ENCODE measurements at places on chromosomes 6 and 20. TPM values are rescaled to one million over a fixed set of nuclear protein-coding genes. Genes with fewer than 3 reads are reported as not detected.

The OR2H2 gene
- not detected for total RNA-seq

DNA sequence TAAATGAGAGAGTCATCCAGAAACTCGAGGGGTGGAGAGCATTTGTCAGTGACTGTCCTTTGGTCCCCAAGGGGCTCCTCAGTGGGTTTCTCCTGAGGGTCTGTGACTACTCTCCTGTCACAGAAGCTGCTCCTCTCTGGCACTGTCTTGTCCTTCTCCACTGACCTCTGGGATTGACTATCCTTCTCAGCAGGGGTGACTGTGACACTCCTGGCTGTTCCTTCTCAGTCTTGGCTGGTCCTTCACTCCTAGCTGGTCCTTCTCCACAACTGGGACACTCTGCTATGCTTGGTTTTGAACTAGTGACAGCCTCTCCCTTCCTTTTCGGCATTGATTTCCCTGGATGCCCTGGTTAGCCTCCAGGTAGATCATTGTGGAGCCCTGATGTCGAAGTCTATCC lies 33.5 kb downstream of the DYNLT1 start:
- no peak for DNase-seq

GRCh38 chr6:21708320-21708580 lies 114.7 kb downstream of the SOX4 start:
- no peak for DNase-seq

DNA sequence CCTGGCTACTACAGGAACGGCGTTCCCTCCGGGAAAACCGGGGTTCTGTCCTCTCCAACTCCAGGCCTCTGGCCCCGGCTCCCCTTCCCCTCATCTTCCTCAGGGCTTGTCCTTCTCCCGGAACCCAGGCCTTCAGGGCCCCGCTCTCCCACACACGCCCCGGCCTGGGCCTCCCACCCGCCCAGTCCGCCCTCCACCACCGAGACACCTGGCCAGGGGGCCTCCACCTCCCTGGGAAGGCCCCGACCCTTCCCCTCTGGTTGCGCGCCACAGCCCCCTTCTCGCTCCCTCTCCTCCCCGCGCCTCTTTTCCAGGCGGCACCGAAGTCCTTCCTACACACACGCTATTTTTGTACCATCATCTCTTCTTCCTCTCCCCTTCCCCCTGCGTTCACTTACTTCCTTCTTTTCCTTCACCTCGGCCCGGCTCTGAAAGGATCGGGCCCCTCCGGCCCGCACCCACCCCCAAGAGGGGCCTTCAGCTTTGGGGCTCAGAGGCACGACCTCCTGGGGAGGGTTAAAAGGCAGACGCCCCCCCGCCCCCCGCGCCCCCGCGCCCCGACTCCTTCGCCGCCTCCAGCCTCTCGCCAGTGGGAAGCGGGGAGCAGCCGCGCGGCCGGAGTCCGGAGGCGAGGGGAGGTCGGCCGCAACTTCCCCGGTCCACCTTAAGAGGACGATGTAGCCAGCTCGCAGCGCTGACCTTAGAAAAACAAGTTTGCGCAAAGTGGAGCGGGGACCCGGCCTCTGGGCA lies 1.3 kb upstream of the SIRPA start:
- peak; percentile 69 for DNase-seq

- DNase-seq, result no peak
Measured at GRCh38 chr6:18362058-18362561, 25.0 kb upstream of the RNF144B start.

DNA sequence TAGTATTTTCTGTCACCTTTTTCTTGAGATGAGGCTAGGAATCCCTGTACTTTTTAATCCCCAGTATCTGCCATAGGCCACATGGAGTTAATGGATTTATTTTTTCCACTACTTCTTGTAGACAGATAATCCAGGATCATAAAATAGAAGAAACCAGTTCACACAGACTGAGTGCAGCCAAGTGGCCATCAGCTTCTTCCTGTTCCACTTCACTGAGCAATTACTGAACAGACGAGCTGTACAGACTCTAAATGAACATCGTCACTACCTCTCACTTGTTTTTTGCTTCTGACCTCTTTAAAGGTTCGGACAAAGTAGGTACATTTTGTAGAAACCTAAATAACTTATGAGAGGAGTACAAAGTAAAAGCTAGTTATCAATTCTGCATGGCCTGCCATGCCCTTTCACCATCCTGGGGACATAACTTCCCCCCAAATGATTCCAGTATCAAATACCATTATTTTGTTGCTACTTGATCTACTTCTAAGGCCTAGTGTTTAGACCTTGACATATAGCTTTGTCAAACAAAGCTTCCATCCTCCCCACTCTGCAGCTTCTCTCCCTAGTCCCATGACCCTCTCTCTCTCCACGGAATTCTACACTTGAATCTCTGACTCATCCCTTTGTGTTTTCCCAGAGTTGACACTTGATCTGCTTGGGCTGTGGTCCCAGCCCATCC lies 34.4 kb upstream of the ARHGAP18 start:
- peak; percentile 69 for DNase-seq

- DNase-seq, result no peak
Measured at GRCh38 chr20:20060234-20060998, 8.1 kb downstream of the CFAP61 start.

DNA sequence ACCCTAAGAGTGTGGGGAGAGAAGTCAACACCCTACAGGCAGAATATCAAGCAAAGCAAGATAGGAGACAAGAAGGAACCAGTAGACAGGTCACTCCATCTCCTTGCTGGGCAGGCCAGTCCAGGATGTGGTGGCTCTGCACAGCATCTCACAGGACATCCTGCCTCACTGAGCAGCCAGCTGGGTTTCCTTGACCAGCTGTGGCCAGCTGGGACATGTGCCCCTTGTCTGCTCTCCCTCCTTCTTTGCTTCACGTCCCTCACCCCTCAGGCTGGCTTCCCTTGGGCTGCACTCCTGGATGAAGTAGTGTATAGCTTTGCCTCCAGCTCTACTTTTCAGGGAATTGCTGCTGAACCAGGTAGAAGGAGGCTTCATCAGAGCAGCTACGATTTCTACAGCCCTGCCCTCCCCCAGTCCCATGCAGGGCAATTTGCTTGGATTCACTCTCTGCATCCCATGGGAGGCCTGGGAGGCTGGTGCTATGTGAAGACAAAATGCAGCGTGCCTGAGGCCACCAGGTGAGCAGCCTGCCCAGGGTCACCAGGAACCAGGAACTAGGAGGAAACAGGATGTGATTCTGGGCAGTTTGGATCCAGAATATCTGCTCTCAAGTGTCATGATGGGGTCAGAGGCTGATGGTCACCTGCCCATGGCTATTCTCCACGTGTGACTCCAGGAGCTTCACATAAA lies 110.0 kb upstream of the PMEPA1 start:
- no peak for DNase-seq

DNA sequence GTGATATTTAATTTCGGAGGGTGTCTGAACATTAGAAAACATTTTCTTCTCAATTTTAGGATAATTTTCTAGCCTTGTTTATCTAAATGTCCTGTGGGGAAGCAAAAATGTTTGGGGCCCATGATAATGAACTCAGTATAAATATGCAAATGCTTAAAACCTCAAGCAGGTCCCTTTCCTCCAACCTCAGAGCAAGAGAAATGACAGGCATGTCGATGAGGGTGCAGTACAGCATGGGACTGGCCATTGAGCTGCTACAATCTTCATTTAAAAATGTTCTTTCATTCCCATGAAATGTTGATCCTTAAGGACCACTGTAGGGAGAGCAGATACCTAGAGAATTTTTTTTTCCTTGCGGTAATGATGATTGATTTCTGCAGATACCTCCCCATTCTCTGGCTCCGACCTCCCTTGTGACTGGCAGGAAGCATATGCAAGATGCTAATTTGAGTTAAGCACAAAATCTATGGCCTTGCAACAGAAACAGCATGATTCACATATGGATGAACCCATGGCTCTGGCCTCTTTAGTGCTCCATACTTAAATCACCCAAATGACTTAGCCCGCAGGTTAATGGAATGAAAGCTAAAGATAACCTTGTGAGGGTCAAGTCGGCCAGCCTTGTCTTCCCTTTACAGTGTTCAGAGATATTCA lies 243.3 kb downstream of the SOX4 start:
- DNase-seq, result no peak

- DNase-seq, result no peak
Measured at GRCh38 chr6:148979014-148979901, 232.4 kb downstream of the UST start.

DNA sequence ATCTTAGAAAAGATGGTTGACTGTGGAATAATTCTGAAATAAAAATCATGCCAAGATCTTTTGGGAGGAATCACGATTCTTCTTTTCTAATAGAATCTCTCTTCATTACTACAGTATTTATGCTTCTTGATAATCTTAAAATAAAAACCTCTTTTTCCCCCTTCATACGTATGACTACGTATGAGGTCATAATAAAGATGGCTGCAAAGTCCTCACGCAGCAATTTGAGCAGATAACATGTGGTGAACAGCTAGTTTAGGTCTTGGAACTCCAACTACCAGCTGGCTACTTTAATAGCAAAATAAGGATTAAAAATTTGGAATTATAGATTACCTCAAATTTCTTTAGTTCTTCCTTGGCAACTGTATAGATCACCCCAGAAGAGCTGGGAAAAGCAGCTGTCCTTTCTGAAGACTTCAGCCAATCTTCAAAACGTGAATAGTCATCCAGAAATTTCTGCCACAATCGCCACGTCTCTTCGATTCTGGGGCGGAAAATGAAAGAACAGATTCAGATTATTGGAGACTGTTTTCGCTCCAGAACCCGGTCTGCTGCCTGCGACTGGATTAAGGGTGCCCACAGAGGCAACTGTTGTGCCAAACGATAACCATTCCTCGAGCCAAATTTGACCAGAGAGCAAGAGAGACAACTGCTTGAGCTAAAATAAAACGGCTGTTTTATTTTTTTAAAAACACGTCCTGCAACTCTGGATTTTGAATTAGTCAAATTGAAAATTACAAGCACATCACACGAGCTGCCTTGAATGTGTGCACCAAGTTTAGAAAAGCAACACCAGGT lies 347.3 kb downstream of the ESR1 start:
- no peak for DNase-seq

The CLPSL1 gene
- not detected for total RNA-seq

DNA sequence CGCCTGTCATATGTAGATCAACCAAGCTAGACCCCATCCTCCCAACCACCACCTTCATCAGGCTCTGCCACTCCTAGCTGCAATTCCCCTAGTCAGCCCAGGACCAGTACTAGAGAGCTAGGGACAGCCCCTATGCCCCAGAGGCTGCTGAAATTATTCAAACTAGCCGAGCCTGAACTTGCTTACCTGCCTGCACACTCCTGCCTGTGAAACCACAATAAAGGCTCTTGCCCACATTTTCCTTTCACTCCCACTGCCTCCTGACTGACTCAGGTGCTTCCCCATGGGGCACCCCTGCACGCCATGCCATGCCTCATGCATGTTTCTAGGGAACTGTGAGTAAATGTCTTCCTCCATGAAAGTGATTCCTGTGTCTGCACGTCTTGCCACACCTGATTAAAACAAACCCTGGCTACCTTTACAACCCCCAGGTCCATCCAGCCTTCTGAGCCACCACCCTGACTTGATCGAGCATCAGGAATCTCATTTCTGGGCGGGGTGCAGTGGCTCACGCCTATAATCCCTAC lies 66.5 kb upstream of the IER3 start:
- DNase-seq, result no peak

The PRSS35 gene
- not detected for total RNA-seq

The TBP gene
- total RNA-seq, result 31.0 TPM

The NCOA6 gene
- 22.7 TPM for total RNA-seq

DNA sequence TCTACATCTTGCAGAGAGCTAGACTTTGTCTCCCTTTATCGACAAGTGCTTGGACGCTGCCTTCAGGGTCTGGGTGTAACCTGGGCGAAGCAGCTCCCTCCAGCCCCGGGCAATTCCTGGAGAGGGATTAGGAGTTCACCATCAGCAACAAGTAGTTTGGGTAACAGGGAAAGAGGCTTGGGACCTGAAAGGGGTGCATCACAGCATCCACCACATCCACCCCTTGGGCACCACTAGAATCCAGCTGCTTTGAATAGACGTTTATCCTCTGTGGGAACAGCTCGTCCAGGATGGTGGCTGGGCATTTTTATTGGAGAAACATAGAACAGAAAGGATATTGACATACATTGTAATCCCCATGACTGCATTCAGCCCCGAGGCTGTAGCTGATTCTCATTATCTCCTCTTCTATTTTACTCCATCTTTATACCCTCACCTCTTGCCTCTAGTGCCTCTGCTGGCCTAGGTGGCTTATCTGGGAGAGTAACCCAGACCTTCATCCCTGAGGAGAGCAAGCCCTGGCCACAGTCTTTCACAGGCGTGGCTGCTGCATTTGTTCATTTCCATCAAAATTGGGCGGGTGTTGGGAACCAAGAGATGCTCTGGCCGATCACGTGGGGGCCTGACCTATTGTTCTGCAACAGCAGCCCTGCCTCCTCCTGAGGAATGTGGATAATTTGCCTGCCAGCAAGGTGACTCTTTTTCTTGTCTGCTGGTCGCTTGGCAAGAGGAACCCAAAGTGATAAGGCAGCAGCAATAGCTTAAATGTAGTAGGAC lies 109.2 kb upstream of the RALGAPA2 start:
- no peak for DNase-seq

The SIM1 gene
- total RNA-seq, result not detected

GRCh38 chr20:62900692-62901584 lies 25.4 kb downstream of the DIDO1 start:
- DNase-seq, result no peak

DNA sequence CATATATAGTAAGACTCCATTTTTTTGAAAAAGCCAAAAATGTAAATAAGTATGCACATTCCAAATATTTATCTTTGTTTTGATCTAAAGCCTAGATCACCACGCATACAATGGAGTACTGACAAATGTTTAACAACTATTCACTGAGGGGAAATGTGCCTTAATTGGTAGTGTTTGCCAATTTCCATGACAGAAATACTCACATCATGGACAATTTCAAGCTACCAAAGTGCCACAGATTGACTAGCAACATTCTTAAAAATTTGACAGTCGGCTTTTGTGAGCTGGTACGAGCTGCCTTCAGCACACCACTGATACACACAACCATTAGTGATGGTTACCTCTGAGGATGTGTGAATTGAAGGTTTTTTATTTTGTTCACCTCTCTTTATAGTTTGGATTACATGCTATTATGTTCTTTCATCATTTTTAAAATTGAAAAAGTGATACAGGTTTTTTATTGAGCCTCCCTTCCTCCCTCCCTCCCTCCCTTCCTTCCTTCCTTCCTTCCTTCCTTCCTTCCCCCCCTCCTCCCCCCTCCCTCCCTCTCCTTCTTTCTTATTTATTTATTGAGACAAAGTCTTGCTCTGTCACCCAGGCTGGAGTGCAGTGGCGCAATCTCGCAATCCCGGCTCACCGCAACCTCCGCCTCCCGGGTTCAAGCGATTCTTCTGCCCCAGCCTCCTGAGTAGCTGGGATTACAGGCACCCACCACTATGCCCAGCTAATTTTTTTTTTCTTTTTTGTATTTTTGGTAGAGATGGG lies 19.2 kb downstream of the SMPDL3A start:
- no peak for DNase-seq

DNA sequence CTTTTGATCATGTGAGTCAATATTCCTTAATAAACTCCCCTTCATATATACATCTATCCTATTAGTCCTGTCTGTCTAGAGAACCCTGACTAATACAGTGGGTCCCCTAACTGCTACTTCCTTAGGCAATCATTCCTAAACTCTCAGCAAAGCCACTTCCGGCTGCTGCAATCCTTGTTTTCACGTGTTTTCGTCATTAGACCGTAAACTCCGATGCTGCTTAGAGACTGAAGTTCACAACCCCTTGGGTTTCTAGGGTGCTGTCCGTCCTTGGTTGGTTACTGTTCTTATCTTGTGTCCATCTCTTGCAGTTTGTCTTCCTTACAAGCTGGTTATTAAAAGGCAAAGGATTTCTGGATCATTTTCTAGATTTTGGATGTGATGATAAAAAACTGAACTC lies 106.4 kb downstream of the GMPR start:
- DNase-seq, result no peak

The DPPA5 gene
- total RNA-seq, result not detected

Measured in sigmoid colon (tissue), 7 donors.